ENCODE measurements at places on chromosomes 11 and 22.

GRCh38 chr11:11227296-11228085 lies 125.6 kb downstream of the CSNK2A3 start:
- no peak for DNase-seq

GRCh38 chr22:31155422-31155821 lies 4.6 kb upstream of the RNF185 start:
- DNase-seq = no peak

DNA sequence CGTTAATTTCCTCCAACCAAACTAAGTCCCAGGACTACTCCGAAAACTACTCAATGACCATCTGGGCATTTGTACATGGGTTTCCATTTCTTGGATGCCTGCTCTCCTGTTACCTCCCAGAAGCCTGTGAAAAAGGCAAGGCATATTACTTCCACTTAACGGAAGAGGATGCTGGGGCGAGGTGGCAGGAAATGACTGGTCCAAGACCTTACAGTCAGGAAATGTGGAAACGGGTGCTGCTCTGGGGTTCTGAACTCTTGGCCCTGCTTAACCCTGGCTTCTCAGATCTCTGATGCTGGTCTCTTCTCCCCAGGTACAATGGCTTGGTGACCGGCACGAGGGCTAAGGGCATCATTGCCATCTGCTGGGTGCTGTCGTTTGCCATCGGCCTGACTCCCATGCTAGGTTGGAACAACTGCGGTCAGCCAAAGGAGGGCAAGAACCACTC lies 12.9 kb downstream of the ADORA2A start:
- peak; percentile 71 for DNase-seq

DNA sequence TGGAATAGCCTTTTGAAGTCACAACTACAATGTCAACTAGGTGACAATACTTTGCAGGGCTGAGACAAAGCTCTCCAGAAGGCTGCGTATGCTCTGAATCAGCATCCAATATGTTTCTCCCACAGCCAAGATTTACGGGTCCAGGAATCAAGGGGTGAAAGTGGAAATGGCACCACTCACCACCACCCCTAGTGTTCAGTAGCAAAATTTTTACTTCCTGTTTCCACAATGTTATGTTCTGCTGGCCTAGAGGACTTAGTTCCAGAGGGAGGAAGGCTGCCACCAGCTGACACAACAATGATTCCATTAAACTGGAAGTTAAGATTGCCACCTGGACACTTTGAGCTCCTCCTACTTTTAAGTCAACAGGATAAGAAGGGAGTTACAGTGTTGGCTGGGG lies 68.5 kb upstream of the MPEG1 start:
- no peak for DNase-seq

DNA sequence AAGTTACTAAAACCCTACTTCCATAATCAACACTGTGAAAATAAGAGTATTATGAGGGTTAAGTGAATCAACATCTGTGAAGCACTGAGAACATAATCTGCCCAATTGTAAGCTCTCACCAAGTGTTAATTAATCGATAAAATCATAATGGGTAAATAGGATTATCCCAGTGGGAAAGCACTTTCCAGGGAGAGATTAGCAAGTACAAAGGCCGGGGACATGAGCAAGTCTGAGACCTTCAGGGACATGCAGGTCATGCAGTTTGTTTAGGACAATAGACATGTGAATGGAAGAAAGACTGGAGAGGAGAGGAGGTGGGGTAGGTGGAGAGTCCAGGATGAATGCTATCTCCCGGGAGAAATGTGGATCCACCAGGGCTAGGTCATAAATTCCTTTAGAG lies 57.8 kb upstream of the FIBIN start:
- DNase-seq = no peak

DNA sequence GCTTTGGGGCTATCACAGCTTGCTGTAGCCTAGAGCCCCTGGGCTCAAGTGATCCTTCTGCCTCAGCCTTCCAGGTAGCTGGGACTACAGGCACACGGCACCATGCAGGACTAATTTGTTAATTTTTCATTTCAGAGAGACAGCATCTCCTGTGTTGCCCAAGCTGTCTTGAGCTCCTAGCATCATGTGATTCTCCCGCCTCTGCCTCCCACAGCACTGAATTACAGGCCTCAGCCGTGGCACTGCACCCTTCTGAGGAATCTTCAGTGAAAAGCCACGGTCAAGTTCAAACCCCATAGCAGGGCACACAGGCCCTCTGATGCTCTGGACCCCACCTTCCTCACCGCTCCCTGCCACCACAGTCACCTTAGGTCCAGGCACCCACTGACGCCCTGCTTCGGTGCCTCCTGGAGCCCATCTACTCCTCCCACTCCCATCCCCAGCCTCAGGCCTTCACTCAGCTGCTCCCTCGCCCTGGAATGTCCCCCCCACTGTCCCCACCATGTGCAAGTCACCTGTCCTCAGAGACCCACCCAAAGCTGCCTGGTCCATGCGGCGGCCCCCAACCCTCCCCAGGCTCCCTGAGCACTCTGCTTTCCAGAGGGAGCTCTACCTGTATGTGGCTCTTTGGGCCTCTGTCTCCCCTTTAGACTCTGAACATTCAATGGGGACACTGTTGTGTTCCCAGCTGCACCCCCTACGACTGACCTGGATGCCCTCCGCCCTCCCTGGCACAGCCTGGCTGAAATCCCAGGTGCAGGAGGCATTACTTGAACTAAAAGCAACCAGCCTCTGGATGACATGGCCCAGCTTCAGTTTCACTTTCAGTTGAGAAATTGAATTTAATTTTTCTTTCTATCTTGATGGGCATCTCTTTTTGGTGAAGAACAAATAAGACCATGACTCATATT lies 1.6 kb downstream of the APOL2 start:
- DNase-seq = no peak

GRCh38 chr11:12694183-12694531 lies 19.9 kb downstream of the TEAD1 start:
- DNase-seq = no peak

GRCh38 chr11:126212089-126212660 lies 593 bp downstream of the FAM118B start:
- DNase-seq = no peak

GRCh38 chr11:36586543-36586942 lies 7.8 kb upstream of the IFTAP start:
- DNase-seq = no peak

DNA sequence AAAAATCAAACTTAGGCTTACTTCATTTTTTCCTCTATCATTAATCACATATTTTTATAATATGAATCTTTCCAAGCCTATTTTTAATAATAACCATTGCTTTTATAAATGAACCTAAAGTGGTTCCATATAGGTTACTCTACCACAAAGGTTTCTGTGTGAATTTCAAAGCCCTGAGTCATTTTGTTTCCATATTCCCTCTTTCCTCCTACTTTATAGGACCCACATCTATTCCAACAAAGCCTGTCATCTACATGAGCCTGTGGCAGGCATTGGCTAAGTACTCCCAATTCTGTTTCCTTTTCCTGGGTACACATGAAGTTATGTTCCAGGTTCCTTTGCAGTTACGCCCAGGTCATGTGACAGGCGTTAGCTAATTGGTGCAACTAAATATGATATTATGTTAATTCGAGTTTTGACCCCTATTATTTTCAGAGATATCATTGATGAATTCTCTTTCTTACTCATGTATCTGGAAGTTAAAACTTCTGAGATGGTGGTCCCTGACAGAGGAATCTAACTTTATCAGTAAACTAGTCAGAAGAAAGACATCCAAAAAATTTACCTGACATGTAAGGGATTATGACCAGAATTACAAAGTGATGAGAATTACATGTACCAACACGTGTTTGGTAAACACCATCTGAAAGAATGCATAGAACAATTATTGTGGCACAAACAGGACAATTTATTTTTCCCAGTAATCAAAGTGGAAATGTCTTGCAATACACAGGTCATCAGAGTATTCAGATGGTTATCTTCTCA lies 1264.0 kb upstream of the CNTN5 start:
- no peak for DNase-seq

GRCh38 chr11:27830206-27830605 lies 130.0 kb upstream of the BDNF start:
- DNase-seq = no peak

- no peak for DNase-seq
These were observed 83.7 kb downstream of the CACNG2 start for GRCh38 chr22:36619797-36620399.
